ENCODE measurements at places on chromosomes 1 and 21.
A peak's percentile ranks its signal among the peaks of the same experiment; 100 is the strongest.

DNA sequence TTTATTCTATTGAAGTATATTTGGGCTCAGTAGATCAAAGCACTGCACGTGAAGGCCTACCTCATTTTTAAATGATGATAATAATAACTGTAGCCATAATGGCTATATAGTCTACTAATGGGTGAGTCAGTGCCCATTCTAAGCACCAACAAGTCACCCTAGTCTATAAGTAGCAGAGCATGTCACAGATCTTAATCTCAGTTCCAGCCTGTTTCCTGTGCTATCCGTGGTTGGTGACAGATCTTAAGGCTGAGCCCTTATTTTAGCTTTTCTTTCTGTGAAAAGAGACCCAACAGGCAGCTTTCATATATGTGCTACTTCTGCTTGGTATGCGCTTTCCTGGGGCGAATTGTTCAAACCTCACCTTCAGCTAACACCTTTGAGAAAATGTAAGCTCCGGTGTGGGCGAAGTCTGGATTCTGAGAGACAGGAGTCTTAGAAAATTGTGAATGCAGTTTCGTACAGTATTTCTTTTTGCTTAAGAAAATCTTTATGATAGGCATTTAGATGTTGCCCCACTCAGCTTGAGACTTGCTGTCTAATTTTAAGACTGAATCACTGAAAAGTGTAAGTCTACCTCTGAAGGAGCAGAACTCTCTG lies 59.6 kb downstream of the FMN2 start:
- no peak for DNase-seq

DNA sequence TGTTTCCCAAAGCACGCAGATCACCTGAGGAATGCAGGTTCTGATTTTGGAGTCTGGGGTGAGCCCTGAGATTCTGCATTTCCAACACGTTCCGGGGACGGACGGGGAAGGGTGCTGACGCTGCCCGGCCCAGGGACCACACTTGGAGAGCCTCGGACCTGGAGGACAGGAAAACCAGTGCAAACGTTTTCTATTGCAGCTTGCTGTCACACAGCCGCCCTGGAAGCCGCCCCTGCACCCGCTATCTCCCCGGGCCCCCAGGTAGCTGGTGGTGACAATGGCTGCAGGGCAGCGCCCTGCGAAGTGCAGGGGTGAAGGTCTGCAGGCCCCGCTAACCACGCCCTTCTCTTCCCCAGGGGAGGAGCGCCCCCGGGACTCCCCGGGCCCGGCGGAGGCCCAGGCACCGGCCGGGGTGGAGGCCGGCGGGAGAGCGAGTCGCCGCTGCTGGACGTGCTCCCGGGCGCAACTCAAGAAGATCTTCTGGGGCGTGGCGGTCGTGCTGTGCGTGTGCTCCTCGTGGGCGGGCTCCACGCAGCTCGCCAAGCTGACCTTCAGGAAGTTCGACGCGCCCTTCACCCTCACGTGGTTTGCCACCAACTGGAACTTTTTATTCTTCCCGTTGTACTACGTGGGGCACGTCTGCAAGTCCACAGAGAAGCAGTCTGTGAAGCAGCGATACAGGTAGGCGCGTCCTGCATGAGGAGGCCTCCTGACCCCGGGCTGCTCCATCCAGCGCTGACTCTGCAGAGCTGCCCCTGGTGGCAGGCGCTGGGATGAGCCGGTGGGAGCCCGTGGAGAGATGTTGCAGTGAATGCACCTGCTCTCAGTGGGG lies 142.0 kb upstream of the COA6 start:
- no peak for DNase-seq

GRCh38 chr1:167093846-167094516 lies at the start of gene STYXL2:
Gene STYXL2 (plus strand): TSS chr1:167094075. CDS start chr1:167094850, 775 bp downstream.
- no peak for DNase-seq

GRCh38 chr1:46278807-46279206 lies 24.6 kb downstream of the LRRC41 start:
- no peak for DNase-seq

GRCh38 chr1:66556161-66556611 lies 22.2 kb downstream of the SGIP1 start:
- no peak for DNase-seq

GRCh38 chr1:66217561-66217960 lies 316.4 kb upstream of the SGIP1 start:
- no peak for DNase-seq

DNA sequence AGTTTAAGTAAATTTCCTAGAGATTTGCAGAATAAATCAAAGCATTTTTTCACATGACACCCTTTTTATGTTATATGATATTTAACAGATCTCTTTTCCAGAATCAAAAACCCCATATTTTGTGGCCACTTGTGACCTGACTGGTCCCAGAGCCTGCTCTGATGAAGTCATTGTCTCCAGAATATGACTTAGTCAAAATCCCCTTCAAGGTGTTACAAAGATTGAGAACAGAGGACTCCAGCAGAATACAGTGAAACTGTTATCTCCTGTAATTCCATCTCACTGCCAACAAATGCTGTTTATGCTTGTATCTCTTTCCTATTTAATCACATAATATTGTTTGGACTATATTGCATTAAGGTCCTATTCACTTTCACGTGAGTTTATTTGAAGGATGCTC lies 25.6 kb downstream of the RGS1 start:
- no peak for DNase-seq

DNA sequence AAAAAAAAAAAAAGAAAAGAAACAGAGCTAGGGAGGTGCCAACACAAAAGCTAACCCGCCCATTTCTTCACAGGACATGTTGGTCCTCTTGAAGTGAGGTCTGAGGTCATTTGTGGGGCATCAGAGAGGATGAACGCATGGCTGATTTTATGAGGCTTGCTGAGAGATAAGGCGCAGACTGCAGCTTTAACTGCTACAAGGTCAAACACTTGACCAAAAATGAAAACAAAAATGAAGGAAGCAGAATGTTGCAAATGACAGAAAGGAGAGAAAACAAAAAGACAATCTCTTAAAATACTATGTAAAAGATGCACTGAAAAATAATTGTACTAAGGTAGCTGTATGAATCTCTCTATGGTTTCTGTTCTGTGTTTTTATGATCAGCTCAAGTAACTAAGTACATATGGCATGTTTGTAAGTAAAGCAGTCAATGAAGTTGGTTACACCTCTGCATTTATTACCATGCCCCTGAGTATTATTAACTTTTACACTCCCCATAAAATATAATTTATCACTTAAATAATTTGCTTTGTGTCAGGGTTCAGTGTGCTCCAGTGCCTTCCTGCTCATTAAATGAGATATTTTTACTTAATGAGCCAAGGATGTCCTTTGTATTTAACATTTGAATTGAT lies 249.1 kb upstream of the NR5A2 start:
- no peak for DNase-seq

- DNase-seq: no peak
These were observed 6.0 kb downstream of the NFIA start for GRCh38 chr1:61088163-61088974.

DNA sequence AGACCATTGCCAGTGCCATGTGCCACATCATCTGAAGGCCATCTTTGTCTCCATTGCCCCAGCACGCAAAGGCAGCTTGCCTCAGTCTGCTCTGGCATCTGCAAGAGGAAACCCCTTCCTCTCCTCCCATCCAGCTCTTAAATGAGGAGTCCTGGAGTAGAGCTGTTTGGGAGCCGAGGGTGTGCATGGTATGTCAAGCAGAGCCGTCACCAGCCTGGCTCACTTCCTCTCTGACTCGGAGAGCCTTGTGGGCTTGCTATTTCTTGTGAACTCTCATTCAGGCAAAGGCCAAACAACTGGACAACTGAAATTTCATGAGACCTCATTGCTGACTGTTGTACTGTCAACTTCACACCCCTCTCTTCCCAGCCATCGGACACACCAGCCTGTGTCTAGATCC lies 143.9 kb downstream of the SIPA1L2 start:
- DNase-seq: no peak

DNA sequence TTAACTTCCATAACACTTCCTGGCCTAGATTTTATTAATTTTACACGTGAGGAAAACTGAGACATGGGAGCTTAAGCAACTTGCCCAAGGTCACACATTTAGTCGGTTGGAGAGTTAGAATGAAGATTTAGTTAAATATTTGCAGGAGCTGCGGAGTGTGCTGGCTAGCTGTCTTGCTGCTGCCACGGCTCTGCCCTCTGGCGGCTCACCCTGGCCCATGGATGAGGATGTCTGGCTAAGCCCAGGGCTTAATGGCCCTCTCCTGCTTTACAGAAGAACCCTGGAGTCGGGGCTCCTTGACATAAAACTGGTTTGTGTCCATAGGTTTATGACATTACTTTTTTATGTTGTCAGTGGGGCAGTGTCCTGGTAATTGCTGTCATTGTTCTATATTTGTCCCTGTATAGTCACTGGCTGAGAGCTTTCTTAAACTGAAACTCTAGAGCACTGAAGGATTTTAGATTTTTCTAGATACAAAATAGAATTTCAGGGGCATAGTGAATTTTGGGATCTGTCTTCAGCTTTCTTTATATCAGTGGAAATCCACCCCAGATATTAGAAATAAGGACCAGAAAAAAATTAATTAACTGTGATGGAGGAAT lies 88.9 kb upstream of the WLS start:
- DNase-seq: no peak

- peak; percentile 44 for DNase-seq
These were observed 413.1 kb downstream of the PTPRU start for GRCh38 chr1:29649189-29650040.

- DNase-seq: no peak
These were observed 593.1 kb downstream of the NUF2 start for GRCh38 chr1:163914785-163915413.

DNA sequence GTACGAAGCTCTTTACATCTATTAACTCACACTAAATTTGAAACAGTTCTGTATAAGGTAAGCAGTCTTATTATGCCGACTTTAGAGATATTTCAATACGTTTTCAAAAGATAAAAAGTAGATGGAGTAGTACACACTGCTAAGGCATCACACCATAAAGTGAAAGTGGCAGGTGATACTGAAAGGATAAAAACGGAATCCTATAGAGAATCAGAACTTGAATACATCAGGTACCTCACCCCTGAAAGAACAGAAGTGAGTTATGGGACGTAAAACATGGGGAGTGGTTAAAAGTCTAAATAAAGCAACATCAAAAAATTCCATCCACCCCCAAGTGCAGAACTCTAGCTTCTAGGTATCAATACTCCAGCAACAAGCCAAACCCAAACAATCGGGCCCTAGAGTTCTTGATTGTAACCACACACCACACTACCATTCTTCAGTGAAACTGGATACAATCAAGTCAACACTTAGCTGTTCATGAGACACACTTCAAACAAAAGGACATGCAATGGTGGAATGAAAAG lies 142.6 kb downstream of the SMYD3 start:
- DNase-seq: no peak

DNA sequence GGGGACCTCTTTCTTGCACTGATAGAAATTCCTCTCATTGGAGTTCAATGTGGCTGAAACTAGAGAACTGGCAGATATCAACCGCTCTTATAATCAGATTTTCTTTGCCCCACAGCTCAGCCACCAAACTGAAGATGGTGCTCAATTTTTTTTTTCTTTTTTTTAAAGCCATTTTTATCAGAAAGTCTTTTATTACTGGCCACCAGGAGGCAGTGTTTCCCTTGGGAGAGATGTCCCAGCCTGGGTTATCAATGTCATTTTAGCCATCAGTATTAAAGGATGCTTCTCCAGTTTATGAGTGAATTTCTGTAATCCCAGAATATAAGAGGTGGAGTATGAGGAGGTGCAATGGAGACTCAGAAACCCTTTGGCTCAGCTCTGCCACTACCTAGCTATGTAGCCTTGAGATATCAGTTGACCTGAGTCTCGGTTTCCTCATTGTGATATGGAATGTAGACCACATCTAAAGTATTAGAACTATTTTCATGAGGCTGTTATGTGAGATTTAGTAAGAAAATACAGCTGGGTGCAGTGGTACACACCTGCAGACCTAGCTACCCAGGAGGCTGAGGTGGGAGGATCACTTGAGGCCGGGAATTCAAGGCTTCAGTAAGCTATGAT lies 27.6 kb downstream of the CD244 start:
- DNase-seq: no peak

DNA sequence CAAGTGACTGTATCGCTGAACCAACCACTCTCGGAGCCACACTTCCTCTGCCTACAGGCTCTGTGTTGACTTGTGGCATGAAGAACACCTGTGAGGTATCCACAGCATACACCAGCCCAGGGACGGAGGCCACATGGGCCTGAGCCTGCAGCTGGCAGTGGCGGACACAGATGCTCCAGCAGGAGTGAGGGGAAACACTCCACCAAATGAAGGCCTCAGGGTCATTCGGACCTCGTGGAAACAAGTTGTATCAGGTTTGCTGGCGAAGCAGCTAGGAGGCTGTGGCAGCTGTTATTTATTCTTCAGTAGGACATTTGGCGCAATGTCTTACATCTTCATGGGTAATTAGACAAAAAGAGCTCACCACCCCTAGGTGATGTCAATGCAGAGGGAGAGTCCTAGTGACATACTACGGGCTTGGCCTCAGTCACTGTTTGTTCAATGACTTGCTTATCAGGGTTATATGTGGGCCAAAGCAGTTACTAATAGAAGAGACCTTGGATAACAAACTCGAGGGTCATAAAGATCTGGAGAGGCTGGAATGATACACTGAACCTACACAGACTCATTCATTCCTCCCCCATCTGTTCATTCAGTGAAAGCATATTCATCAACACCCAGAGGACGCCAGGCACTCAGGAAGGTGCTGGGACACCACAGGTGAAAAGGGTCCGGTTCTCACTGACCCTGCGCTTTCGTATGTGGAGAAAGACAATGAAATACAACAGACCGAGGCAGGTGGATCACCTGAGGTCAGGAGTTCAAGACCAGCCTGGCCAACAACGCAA lies 11.6 kb upstream of the ETS2 start:
- DNase-seq: no peak

GRCh38 chr1:33378976-33379375 lies 51.9 kb downstream of the PHC2 start:
- no peak for DNase-seq

GRCh38 chr1:203492748-203493130 lies 1.2 kb upstream of the OPTC start:
- DNase-seq: no peak
